ENCODE measurements at places on chromosomes 13 and 19.

- no peak for DNase-seq
These were observed 260.4 kb downstream of the NALCN start for GRCh38 chr13:101155920-101156319.

DNA sequence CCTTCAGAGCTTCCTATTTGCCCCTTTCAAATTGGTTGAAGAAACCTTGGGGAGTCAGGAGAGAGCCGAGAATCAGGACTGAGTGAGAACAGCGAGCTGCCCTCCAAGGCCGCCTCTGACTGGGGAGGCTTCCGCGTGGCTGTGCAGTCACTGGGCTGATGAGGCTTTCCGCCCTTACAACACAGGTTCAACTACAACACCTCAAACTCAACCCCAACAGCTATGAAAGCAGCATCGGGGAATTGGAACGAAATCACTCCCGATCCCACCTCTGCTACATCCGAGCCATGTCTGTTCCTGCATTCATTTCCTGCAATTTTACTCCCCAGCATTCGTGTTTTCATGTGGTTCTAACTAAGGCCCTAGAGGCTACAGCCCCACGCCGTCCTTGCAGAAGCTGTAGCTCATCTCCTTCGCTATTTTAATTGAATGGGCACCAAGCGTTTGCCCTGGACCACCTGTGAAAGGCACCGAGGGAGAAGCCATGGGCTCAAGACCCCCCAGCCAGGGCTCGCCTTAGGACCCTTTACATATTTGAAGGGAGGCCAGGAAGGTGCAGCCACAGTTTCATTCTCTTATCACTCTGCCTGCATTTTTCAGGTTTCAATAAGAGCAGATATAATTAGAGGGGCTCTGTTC is 12.3 kb upstream of the RASA3 start:
- DNase-seq, result no peak

GRCh38 chr13:39463611-39464010 is 139.4 kb downstream of the LHFPL6 start:
- DNase-seq, result no peak

DNA sequence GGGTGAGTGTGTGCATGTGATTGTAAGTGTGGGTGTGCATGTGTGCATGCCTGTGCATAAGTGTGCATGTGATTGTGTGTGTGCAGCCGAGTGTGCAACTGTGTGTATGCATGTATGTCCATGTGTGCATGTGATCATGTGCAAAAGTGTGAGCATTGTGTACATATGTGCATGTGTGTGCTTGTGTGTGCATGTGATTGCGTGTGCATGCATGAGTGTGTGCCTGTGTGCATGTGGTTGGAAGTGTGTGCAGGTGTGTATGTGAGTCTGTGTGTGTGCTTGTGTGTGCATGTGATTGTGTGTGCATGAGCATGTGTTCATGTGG is 3.5 kb downstream of the PODNL1 start:
- no peak for DNase-seq

GRCh38 chr13:24997367-24997967 is 98.5 kb upstream of the PABPC3 start:
- DNase-seq, result peak; percentile 50

DNA sequence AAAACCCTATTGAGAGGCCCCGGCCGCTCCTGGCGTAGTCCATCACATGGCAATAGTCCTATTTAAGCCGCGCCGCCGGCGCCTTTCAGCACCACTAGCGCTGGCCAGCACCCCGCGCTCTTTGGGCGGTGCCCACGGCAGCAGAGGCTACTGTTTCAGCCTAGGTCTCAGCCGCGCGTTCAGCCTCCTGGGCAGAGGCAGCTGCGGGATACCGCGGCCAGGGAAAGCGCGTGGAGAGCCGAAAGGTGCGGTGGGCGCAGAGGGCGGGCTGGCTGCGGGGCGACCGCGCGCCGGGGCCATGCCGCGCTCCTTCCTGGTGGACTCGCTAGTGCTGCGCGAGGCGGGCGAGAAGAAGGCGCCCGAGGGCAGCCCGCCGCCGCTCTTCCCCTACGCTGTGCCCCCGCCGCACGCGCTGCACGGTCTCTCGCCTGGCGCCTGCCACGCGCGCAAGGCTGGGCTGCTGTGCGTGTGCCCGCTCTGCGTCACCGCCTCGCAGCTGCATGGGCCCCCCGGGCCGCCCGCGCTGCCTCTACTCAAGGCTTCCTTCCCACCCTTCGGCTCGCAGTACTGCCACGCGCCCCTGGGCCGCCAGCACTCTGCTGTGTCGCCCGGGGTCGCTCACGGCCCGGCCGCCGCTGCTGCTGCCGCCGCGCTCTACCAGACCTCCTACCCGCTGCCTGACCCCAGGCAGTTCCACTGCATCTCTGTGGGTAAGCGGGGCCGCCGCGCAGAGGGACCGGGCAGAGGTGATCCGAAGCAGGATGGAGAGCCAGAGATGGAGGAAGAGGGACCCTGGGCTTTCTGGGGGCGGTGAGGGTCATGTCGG is at the start of gene GSX1:
TSS of gene GSX1 (plus strand) at position 91 of the 826 bp plus-strand sequence. CDS start at position 299, 208 bp downstream.
- DNase-seq, result peak; percentile 65

- DNase-seq, result no peak
These were observed 2.1 kb downstream of the UNC13A start for GRCh38 chr19:17686023-17686521.

- DNase-seq, result no peak
These were observed 217.0 kb upstream of the OBI1 start for GRCh38 chr13:78875792-78876580.

GRCh38 chr13:99269627-99270241 is 11.6 kb upstream of the GPR18 start:
- DNase-seq, result peak; percentile 59

- peak; percentile 52 for DNase-seq
These were observed 1418.4 kb downstream of the UQCRFS1 start for GRCh38 chr19:27794494-27795042.

DNA sequence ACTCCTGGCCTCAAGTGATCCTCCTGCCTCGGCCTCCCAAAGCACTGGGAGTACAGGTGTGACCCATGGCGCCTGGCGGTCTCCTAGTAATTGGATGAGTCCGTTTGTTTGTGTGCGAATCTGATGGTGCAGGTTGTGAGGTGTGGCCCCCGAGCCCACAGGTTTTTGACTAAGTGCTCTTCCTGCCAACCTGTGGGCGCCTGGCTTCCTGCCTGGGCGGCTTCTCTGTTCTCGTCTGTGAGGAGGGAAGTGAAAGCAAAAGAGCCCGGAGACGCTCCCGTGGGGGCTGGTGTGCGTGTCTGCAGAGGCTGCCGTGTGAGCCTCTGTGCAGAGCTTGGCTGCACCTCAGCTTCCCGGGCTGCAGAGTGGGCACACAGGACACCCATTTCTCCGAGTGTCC is 10.0 kb downstream of the ARHGAP45 start:
- DNase-seq, result no peak

GRCh38 chr13:44437356-44438233 is 64.0 kb downstream of the SERP2 start:
- DNase-seq, result peak; percentile 68

DNA sequence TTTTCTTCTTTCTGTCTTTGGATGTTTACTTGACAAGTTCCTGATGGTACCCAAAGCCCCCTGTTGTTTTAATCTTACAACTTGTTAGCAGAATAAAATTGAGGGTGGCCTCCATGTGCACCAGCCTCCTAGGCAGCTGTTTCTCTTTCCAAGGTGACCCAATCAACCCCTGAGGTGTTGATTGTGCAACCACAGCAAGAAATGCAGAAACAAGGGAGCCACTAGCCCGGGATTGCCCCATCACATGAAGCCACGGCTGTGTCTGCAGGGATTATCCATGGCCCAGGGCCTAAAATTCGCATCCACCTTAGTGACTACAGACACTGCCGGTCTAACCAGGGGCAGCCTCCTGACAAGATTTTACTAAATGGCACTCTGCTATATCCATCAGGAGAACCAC is 14.4 kb downstream of the CEACAM4 start:
- DNase-seq, result no peak

DNA sequence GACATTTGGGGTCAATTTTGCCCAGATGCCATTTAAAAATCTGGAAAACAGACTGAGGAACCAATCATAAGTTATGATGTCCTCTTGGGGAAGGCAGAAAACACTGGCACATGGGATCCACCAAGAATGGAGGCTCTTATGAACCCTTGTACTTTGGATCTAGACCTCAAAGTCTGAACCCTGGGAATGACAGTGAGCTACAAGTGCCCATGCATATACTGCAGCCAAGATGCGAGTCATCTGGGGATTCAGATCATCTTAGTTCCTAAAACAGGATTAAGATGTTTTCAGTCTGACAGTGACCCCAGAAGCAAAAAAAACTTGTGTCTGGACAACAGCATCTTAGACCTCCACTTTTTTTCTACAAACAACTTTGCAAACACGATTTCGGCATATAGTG is 100.2 kb upstream of the SIAH3 start:
- no peak for DNase-seq

DNA sequence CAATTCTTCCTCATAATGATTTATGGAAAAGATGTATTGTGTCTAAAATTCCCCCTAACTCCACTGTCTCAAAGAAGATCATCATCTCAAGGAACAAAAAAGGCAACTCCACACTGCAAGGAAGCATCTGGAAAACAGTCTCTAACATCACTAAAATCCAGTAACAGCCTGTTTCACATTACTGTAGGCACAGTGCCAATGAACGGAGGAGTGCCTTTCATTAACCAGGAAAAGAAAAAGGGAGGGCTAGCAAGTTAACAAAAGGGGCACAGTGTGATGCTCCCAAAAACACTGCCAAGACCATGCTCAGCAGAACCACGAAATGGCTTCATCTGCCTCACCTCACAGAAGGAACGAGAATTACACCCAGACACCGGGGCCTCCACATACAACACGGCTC is 8.5 kb downstream of the TMTC4 start:
- no peak for DNase-seq

GRCh38 chr13:99383946-99384345 is 76.7 kb upstream of the GPR183 start:
- no peak for DNase-seq

- no peak for DNase-seq
These were observed 1156.0 kb downstream of the PCDH9 start for GRCh38 chr13:66074018-66074615.

GRCh38 chr13:28373810-28374209 is 121.1 kb downstream of the FLT1 start:
- DNase-seq, result no peak

DNA sequence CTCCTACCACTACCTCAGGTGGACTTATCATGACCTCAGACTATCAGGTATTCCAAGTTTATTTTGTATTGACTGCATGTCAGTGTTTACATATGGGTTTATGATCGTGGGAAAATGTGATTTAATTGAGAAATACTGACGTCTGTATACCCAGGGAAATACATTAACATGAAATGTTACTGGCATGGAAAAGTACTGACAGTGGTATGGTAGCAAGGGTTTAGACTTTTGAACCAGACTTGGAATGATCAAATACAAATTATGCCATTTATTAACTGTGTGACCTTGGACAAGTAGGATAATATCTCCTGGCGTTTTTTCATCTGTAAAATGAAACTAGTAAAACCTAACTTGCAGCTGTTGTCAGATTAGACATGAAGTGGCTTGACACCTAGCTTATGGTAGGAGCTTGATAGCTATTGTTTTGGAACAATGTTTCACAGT is 147.7 kb downstream of the CDK8 start:
- no peak for DNase-seq

DNA sequence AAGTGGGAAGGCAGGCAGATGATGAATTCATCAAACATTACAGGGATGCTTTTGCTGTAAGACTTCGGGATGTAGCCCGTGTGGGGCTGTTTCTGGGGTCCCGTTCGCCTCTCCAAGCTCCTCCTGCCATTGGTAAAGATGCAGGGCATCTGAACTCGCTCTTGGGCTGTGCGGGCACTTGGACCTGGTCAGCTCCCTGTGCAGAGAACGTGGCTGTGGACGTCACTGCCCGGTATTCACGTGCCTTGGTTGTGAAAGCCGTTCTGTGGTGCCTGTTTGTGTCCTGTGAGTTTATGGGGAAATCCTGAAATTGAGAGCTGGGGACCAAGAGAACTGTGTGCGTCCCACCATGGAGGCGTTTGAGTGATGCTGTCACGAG is 5.4 kb downstream of the TFDP1 start:
- DNase-seq, result no peak

- no peak for DNase-seq
These were observed 46.3 kb downstream of the IRS2 start for GRCh38 chr13:109740121-109740520.

DNA sequence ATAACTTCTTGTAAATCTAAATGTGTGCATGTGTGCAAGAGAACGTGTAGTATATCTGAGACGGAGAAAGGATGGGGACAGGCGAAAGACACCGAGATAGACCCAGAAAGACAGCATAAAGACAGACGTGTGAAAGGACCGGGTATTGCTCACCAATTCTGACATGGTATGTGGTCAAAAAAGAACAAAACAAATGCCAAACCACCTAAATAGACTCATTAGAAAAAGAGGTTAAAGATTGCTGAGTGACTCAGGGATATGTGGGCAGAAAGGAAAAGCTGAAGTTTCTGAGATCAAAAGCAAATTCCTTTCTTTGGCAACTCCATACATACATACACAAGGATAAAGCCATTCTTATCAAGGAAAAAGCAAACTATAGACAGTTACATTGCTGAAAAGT is 179.7 kb upstream of the TSC22D1 start:
- peak; percentile 62 for DNase-seq

- no peak for DNase-seq
These were observed 176.5 kb upstream of the NBEA start for GRCh38 chr13:34765446-34766180.

DNA sequence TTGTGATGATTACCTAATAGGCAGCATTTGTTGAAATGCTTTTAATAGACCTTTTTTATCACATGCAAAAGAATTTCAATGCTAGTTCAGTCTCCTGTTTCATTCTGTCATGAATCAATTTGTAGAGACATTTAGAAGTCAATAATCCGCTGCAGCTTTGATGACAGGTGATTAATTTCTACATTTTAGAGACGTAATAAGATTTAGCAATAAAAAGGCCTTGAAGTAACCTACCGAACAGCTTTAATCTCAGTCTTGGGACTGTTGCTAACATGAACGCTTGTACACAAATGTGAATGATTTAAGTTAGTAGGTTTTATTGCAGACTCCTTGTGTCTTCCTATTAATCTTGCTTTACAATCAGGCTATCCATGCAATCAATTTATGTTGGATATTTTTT is 186.5 kb downstream of the MZT1 start:
- no peak for DNase-seq

DNA sequence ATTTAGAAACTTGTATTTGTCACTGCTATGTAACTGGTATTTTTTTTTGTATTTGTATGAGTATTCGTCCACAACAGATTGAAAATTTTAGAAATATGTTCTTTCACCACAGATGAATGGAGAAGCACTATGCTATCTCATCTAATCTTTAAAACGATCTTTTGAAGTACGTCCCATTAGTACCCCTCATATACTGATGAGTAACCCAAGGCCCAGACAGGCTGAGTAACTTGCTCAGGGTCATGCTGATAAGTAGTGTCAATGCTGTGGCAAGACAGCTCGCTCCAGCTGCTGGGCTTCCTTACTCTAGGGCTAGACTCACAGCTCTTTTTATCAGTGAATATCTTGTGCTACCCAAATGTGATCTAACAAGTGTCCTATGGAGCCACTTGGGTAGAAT is 154.2 kb downstream of the SUCLA2 start:
- DNase-seq, result no peak

All from ACHN (cell line).